ENCODE measurements at places on chromosomes 6 and 20.

GRCh38 chr6:20777801-20778200, 243.5 kb downstream of the CDKAL1 start:
- peak; percentile 72 for DNase-seq

- DNase-seq = no peak
Observed at GRCh38 chr20:23759306-23759940, 8.7 kb upstream of the CST1 start.

- no peak for DNase-seq
Observed at GRCh38 chr6:5085648-5086293, 630 bp downstream of the PPP1R3G start.

GRCh38 chr6:144585217-144585814, 300.2 kb downstream of the UTRN start:
- peak; percentile 90 for DNase-seq

- no peak for DNase-seq
Observed at GRCh38 chr6:163738304-163738703, 323.8 kb downstream of the QKI start.

- peak; percentile 44 for DNase-seq
Observed at GRCh38 chr6:75546381-75546780, 52.8 kb upstream of the FILIP1 start.

DNA sequence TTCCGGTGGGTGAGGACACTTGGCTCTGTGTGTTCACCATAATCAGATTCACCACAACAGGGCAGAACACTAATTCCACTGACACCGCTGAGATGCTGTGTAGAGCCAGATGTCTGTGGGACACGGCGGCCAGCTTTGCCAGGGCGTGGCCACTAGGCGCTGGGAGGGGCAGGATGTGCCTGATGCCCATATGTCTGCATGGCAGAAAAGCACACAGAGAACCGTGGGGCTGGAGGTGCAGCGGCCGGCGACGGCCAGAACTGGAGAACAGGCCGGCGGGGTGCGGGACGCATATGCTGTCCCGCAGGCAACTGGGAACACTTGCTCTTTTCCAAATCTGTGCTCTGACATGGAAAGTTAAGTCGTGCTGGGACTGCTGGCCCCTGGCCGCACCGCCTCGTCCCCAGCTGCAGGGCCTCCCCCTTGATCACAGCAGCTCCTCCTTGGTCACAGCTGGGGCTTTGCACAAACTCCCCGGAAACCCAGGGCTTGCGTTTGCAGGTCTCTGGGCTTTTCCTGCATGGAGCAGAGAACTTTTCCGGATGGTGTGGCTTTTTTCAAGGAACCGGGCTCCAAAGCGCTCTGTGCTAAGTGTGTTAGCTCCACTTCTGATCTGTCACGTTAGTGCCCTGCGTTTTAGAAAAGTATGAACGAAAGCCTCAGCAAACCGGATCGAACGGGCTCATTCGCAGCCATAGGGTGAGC, 31.1 kb downstream of the NTSR1 start:
- no peak for DNase-seq

DNA sequence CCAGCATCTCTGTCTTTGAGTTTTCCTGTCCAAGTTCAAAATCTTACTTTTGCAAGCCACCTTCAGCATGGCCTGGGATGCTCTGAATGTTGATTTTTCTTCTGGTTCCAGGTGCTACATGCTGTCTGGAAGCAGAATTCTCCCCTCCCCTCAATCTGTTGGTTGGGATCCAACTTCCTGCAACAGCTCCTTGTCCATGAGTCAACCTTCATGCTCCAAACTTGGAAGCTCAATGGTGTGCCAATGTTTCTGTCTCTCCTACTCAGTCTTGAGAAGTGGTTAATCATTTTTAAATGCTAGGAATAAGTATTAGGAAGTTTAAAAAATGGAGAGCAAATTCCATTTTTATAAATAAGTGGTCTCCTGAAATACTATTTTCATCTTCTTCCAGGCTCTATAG, 33.2 kb upstream of the PLEKHG1 start:
- no peak for DNase-seq

DNA sequence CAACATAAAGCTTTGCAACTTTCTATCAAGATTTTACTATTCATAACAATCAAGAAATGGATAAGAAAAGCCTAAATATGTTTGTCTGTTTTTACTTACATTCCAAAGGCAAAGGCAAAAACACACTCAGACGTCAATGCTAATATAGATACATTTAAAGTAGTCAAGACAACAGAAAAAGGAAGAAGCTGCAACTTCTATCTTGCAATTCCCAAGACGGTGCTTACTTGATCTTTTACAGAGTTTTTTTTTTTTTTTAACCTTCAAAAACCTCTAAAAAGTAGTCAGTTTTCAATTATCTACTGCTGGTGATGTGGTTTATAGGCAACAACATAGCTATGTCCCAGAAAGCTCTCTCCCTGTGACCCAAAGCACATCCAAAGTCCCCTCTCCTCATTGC, 58.1 kb downstream of the EPB41L2 start:
- DNase-seq = no peak

GRCh38 chr6:22657352-22657980, 88.1 kb downstream of the HDGFL1 start:
- DNase-seq = no peak

GRCh38 chr6:135280375-135281136, 99.4 kb downstream of the MYB start:
- DNase-seq = peak; percentile 96

GRCh38 chr6:90610751-90611542, 24.1 kb upstream of the MAP3K7 start:
- no peak for DNase-seq

GRCh38 chr6:135114355-135115145, 59.9 kb upstream of the HBS1L start:
- no peak for DNase-seq

- DNase-seq = no peak
Observed at GRCh38 chr6:111199935-111200334, 112.6 kb downstream of the SLC16A10 start.

- peak; percentile 71 for DNase-seq
Observed at GRCh38 chr6:42136508-42137193, 5.8 kb downstream of the C6orf132 start.

Data from OCI-M1 (cell line).